ENCODE measurements at places on chromosomes 2 and 18.

- DNase-seq = no peak
Measured at GRCh38 chr2:190911813-190912212, 31.2 kb downstream of the GLS start.

DNA sequence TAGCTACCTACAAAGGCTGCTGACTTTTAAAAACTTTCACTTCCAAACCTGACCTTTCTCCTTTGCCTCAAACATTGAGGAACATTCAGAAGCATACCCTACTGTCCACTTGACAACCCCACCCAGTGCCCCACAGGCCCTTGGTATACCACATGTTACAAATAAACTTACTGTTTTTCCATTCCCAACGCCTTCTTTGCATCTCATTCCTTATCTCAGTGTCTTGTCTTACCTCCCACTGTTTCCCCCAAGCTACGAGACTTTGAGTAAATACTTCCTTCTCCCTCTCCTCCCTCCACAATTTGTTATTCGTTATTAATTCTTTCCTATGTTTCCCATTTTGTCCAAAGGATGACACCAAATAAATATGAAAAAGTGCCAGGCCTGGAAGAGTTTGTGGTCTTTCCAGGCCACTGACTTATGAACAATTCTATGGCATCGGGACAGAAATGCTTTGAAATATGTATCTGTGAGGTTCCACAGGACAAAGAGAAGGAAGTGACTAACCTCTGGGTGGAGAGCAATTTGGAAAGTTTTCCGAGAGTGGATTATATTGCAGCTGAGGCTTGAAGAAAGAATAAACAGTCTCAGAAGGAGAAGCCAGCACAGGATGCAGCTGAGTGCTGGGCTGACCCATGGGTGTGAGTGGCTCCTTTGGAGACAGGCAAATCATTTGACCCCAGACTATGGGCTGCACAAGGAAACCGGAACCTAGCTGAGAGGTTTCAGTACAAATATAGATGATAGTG, 409.0 kb downstream of the LPIN1 start:
- DNase-seq = no peak

GRCh38 chr2:40535972-40536371, 84.1 kb upstream of the SLC8A1 start:
- DNase-seq = no peak

DNA sequence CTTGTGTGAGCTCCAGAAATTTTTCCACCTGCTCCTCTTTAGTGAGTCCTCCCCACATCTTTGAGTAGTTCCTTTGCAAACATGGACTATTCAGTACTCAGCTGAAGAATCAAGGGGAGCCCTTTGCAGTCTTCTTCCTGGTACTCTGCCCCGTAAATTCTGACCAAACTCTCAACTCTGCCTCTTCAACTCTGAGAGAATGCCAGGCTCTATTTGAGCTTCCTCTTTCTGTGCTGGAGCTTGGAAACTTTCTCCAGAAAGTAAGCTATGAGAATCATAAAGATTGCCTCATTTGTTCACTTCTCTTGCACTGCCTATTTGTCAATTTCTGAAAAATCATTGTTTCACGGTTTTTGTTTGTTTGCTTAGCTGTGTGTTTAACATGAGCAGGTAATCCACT, 7.4 kb upstream of the STAT4 start:
- DNase-seq = no peak

GRCh38 chr18:64720781-64721464, 572.0 kb upstream of the LINC00305 start:
- no peak for DNase-seq

DNA sequence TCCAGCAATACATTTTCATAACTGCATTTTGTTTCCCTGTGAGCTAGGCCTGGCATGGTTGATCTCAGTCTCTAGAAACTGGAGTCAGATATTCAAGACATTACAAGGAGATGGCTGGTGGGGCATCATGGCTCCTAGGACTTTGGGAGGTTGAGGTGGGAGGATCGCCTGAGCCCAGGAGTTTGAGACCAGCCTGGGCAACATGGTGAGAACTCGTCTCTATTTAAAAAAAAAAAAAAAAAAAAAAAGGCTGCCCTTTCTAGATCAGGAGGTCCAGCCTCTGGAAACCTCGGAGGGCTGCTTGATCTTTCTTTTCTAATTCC, 362 bp upstream of the VAMP8 start:
- DNase-seq = no peak

- DNase-seq = no peak
Measured at GRCh38 chr2:143833015-143833660, 686.8 kb downstream of the ZEB2 start.

DNA sequence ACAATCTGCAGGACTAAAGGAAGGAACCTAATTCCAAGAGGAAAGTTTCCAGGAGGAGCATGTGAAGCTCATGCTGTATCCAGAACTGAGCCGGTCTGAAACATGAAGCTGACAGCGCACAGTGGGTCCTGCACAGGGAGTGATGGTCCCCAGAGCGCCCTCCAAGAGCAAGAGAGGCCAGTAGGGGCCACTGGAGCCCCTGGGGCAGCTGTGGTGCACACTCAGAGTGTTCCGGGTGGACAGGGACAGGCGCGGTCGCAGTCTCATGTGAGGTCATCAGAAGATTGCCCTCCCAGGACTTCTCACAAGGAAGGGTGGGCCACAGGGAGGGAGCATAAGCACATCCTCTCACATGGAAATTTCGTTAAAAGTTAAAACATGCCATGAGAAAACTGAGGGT, 355.9 kb downstream of the EIPR1 start:
- DNase-seq = no peak

- DNase-seq = no peak
Measured at GRCh38 chr2:54531558-54531957, 75.4 kb downstream of the SPTBN1 start.

GRCh38 chr2:221123396-221123795, 448.7 kb downstream of the EPHA4 start:
- DNase-seq = no peak

DNA sequence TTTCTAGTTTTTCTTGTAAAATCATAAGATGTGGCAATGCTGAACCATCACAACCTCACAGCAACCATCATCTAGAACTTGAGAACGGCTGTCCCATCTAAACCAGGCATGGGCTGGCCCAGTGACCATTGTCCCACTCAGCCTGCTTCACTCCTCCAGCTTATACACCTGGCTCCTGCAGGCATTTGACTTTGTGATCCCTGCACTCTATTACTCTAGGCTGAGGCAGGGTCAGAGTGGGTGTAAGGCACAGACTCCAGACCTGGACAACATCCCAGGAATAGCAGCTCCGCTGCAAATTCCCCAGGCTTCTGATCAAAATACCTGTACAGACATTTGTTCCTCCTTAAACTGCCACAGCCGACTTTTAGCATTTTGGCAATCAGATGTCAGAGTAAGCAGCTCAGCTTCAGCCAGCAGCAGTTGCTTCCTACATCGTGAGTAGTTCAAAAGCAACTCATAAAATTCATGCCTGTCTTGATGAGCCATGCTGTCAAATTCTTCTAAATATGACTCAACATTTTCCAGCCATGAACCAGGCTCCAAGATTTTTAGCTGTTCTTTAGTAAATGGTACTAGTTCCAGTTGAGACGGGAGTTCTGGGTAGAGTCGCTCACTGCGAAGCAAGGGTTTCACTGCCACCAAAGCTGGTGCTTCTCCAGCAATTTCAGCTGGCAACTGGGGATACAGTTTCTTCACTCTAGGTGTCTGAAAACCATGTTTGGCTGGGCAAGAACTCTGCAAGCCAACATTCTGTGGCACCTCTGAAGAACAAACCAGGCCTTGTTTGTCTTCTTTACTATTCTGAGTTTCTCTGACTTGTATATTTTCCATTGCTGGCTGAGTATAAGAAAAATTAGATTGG, 12.8 kb downstream of the EPG5 start:
- DNase-seq = no peak

DNA sequence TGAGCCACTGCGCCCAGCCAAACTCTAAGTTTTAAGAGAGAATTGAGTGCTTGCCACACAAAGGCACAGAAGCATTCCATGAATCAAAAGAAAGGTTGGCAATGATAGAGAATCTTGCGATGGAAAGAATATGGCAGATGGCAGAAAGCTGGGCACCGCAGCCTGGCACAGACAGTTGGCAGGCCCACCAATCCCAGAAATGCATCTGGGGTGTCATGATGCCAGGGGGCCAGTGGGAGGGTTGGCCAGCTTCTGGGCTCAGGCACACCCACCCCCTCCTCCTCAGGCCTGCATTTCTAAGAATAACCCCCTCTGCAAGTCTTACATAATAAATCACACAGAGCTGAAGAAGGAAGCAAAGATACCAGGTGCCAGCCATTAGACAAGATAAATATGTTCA, 19.6 kb downstream of the ZNF2 start:
- DNase-seq = no peak
